ENCODE measurements at places on chromosomes 3 and 15.
A peak's percentile ranks its signal among the peaks of the same experiment; 100 is the strongest.

- peak; percentile 37 for DNase-seq
These were observed 34.9 kb downstream of the PRKCD start for GRCh38 chr3:53195602-53196574.

GRCh38 chr3:73470860-73471259 is 153.9 kb downstream of the PDZRN3 start:
- peak; percentile 73 for DNase-seq

- DNase-seq = no peak
These were observed 8.8 kb upstream of the AEN start for GRCh38 chr15:88612186-88612796.

- DNase-seq = no peak
These were observed 13.8 kb upstream of the TMC3 start for GRCh38 chr15:81387621-81388435.

GRCh38 chr15:51760805-51761204 is 9.4 kb downstream of the TMOD2 start:
- DNase-seq = no peak

DNA sequence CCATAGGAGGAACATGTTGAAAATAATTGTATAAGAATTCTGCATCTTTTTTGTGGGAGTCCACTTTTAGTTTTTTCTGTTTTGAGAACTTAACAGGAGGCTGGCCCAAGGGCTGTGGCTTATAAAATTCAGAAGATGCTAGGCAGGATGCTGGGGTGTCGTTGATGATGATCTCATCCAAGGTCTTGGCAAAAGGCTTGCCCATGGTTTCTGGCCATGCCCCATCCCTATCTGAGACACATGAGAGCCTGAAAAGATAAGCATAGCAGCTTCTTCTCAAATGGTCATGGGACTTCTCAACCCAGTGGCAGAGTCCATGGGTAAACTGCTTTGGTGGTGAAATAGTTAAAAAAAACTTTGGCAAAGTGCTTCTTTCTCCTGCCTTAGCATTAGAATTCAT is 35.2 kb downstream of the CMSS1 start:
- peak; percentile 27 for DNase-seq
